ENCODE measurements at places on chromosomes 12 and 14.

GRCh38 chr14:32474478-32475195, 145.5 kb downstream of the AKAP6 start:
- no peak for DNase-seq

GRCh38 chr12:11652351-11653040, 3.0 kb downstream of the ETV6 start:
- DNase-seq, result no peak

DNA sequence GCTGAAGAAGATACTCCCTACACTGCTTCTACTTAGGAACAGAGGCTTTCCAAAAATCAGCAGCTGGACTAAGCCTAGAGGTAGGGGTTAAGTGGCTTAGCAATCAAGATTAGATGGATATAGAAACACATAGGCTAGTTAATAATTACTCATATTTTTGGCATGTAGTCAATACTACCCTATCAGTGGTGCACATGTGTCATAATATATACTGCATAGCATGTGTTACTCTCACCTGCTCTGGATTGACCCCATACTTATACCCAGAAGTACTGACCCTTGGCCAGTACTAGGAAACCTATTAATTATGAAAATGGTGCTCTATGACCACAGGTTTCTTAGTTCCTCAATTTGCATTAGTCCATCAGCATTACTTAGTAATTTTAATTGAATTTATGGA, 528.4 kb upstream of the LMO3 start:
- DNase-seq, result no peak

DNA sequence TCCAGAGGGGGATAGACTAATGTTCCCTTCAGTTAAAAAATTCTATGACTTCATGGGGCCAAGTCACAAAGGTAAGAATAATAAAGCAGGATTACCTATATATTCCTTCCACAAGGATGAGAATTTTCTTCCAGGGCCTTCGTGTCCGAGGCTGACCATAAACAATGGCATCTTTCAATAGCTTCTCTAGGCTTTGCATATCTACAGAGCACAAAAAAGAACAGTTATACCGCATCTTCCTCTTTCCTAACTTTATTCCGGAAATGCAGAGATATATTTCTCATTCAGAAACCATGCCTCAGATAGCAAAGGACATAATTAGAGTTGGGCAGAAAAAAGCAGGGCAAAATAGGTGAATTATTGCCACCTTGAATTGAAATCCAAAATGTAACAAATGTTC, 58.3 kb upstream of the ISM2 start:
- DNase-seq, result no peak

DNA sequence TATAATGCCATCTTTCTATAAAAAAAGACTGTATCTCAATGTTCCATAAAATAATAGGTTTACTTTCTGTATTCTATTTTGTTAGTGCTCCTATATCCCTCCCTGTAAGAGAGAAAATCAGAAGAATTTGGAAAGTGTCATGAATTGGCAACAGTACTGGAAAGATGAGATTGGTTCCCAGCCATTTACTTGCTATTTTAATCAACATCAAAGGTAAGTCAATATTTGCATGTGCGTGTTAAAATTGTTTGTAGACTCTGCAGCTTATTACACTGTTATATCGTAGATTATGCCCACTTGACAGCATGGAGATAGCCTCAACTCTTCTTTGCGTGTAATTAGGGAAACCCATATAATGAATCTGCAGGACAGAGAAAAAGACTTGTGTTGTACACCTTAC, 34.0 kb downstream of the KCNMB4 start:
- no peak for DNase-seq

DNA sequence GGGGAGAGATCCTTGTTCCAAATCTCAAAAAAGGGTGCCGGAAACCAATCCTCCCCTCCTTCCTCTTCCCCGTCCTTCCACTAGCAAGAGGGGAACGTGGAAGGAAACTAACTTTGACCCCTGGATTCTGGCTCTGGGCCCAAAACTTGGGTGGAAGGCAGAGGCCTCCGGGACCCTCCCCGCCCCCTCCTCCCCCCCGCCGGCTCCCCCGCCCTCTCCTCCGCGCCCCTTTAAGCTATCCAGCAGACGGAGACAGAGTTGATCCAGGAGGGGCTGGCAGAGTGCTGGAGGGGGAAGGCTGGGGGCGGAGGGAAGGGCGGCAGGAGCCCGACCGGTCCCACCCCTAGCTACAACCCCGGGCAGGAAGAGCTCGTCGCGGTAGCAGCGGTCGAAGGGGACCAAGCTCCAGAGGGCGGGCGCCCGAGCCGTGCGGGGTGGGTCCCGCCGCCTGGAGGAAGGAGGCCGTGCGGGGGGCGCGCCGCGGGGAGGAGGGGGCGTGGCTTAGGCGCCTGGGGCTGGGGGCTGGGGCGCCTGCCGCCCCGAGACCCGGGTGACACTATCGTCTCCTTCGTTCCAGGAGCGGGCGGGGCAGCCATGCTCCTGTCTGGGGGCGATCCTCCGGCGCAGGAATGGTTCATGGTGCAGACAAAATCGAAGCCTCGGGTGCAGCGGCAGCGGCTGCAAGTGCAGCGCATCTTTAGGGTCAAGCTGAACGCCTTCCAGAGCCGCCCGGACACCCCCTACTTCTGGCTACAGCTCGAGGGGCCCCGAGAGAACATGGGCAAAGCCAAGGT, at the start of gene NYNRIN:
Gene NYNRIN (plus strand): TSS at position 351 of the 794 bp plus-strand sequence. CDS start 244 bp downstream, at position 595.
- no peak for DNase-seq

DNA sequence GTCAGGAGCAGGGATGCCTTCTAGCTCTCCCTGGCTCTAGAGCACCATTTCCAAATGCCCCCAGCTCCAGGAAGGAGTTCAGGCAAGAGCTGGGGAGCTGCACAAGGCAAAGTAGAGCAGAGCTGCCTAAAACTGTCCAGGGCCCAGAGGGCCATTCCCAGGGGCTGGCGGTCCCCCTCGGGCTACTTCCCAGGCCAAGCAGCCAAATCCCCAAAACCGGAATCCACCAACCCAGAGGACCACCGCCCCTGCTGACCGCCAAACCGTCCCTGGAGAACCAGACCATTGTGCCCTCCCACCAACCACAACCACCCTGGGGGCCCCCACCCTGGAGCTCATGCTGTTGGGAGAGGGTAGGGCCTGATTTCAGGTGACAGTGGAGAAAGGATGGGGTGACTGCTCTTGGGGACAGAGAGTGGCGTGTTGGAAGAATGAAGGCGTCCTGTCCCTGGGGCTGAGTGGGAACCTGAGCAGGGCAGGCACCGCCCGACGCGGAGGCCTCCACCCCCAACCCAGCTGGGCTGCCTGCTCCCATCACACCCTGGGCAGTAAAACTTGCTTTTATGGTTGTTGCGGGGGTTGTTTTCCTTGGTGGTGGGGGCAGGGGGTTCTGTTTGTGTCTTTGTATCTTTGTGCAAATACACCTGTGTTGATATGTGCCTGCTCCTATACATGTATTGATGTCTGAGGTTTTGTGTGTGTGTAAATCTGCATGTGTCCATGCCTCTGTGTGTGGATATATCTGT, 24.0 kb upstream of the KRT78 start:
- DNase-seq, result no peak

GRCh38 chr14:106681568-106681967, 1155.2 kb downstream of the TMEM121 start:
- no peak for DNase-seq

All from cortex of kidney (tissue), 1 donor.